SK-N-SH (cell line): ENCODE measurements at places on chromosomes 3 and 15.
A peak's percentile ranks its signal among the peaks of the same experiment; 100 is the strongest.

GRCh38 chr15:40146037-40146436, 14.8 kb upstream of the BUB1B start:
- H3K36me3 ChIP-seq = no peaks in the 10 kb centered on the region
- no peak overlapping the region for H3K27ac ChIP-seq
- H3K4me3 ChIP-seq = no peak overlapping the region
- no peak for DNase-seq
- H3K4me1 ChIP-seq = peaks cover 4% of the 10 kb centered on the region; the same call in 1 of the 2 replicates

DNA sequence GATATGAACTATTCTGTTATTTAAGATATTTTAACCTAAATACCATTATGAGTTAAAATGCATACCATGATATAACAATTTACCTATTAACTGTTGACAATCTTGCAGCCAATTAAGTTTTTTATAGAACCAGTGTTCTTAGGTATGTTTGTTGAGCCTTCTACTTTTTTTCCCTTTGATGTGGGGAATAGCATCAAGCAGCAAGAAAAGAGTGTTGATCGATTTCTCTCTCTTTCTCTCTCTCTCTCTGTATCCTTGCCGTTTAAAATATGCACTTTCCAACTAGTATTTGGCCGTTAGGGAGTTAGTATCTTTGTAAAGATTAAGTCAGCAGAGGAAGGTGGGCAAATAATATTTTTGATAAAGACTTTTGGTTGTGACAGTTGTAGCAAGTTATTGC, 5.9 kb downstream of the CHD2 start:
- H3K27ac ChIP-seq = peak overlapping the region; percentile 98
- H3K27me3 ChIP-seq = no peaks in the 10 kb centered on the region
- H3K4me1 ChIP-seq = peaks cover 30% of the 10 kb centered on the region
- H3K4me3 ChIP-seq = peak overlapping the region; percentile 69; the same call in 1 of the 2 replicates
- no peak for DNase-seq

GRCh38 chr3:195177422-195178123, 93.4 kb downstream of the XXYLT1 start:
- H3K4me3 ChIP-seq = no peak overlapping the region
- H3K36me3 ChIP-seq = no peaks in the 10 kb centered on the region
- DNase-seq = no peak

- no peaks in the 10 kb centered on the region for H3K27me3 ChIP-seq
- H3K27ac ChIP-seq = no peak overlapping the region
- DNase-seq = no peak
- peaks cover 10% of the 10 kb centered on the region for H3K4me1 ChIP-seq
- no peak overlapping the region for H3K4me3 ChIP-seq
Observed at GRCh38 chr3:55292360-55292759, 194.7 kb downstream of the WNT5A start.

GRCh38 chr3:152857082-152857481, 22.2 kb downstream of the P2RY1 start:
- no peaks in the 10 kb centered on the region for H3K27me3 ChIP-seq
- H3K4me3 ChIP-seq = no peak overlapping the region
- H3K36me3 ChIP-seq = no peaks in the 10 kb centered on the region
- H3K27ac ChIP-seq = no peak overlapping the region

DNA sequence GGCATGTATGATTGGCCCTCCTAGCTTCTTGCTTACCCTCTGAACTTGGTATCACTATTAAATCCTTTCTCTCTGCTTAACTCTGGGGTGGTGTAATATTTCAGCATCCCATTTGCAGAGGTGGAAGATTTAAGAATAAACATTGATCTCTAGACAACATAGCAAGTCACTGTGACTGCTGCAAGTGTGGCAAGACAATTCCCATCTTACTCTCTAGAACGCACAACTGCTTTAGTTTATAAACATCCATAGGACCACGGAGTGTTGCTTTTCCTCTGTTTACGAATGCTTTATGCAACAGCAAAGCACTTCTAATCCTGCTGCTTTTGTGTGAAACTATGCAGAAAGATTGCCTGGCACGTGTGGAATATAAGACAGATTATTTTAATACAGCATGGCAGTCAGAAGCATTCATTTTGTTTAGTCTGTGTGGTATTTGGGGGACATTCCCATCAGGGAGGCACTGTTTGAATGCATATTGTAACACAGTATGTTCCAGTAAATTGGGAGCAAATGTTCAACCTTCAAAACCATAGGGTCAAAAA, 338.9 kb upstream of the TMCO5A start:
- H3K27ac ChIP-seq = no peak overlapping the region
- no peaks in the 10 kb centered on the region for H3K36me3 ChIP-seq
- H3K4me1 ChIP-seq = no peaks in the 10 kb centered on the region

GRCh38 chr15:49650676-49651075, 29.8 kb downstream of the DTWD1 start:
- no peak for DNase-seq
- H3K27ac ChIP-seq = no peak overlapping the region
- no peaks in the 10 kb centered on the region for H3K36me3 ChIP-seq
- H3K4me1 ChIP-seq = 0 out of 2 replicates have a peak, but pooled peaks cover 6% of the 10 kb centered on the region
- H3K4me3 ChIP-seq = no peak overlapping the region
- no peaks in the 10 kb centered on the region for H3K27me3 ChIP-seq

GRCh38 chr3:38382506-38383080, 36.0 kb downstream of the XYLB start:
- H3K27ac ChIP-seq = no peak overlapping the region
- no peaks in the 10 kb centered on the region for H3K27me3 ChIP-seq
- no peak for DNase-seq
- peaks cover 5% of the 10 kb centered on the region for H3K36me3 ChIP-seq
- no peak overlapping the region for H3K4me3 ChIP-seq

DNA sequence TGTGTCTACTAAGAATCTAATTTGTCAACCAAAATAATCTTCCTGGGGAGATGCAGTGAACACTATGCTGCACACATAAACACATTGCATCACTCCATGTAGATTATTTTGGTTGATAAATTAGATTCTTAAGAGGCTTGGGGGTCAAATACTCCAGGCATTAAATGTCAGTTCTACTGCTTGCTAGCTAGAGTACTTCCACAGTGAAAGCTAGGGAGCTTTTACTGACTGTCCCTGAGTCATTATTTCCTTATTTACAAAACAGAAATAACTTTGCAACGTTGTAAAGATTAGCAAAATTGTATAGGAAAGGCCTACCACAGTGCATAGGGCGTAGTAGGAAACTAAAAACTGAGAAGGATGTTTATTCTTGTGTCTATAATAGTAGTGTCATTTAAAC, 12.9 kb upstream of the TMC3 start:
- no peak for DNase-seq
- H3K36me3 ChIP-seq = no peaks in the 10 kb centered on the region
- H3K4me1 ChIP-seq = no peaks in the 10 kb centered on the region
- peaks cover 3% of the 10 kb centered on the region; the same call in 1 of the 2 replicates for H3K27me3 ChIP-seq
- no peak overlapping the region for H3K4me3 ChIP-seq
- no peak overlapping the region for H3K27ac ChIP-seq

DNA sequence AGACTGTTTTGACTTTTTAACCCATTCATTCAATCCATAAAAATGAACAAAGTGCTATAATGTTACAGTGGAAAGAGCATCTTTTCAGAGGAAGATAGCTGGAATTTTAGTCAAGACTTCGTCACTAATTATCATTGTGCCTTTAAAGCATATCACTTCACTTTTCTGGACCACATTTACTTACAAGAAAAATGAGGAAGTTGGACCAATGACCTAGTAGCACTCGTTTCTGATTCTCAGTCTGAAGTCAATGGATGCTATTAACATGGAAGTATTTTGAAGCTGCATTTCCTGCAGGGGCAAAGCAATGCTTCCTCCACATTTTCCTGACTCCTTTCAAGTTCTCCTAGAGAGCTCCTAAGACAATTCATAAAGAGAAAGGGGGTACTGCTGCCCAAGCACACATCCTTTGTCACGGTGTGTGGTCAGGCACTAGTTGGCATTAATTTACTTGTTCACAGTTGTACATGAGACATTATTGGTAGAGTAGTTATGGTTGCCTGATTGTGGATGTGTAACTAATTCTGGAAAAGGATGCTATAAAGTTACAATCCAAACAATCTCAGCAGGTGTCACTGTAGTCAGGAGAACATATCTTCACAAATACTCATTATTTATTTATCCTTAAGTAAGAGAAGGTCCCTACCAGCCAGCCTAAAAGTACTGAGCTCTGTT, 1049.1 kb downstream of the FHIT start:
- no peaks in the 10 kb centered on the region for H3K4me1 ChIP-seq
- DNase-seq = no peak
- H3K4me3 ChIP-seq = no peak overlapping the region
- no peaks in the 10 kb centered on the region for H3K36me3 ChIP-seq
- H3K27me3 ChIP-seq = no peaks in the 10 kb centered on the region

- H3K27me3 ChIP-seq = no peaks in the 10 kb centered on the region
- H3K27ac ChIP-seq = peak overlapping the region; percentile 33; the same call in 1 of the 2 replicates
- no peak overlapping the region for H3K4me3 ChIP-seq
- peaks cover 5% of the 10 kb centered on the region for H3K4me1 ChIP-seq
- H3K36me3 ChIP-seq = no peaks in the 10 kb centered on the region
Observed at GRCh38 chr3:111335512-111336303, 206.3 kb upstream of the CD96 start.

GRCh38 chr15:52180196-52180835, 10.9 kb downstream of the GNB5 start:
- peaks cover 7% of the 10 kb centered on the region for H3K36me3 ChIP-seq
- H3K27ac ChIP-seq = peak overlapping the region; percentile 65; the same call in 1 of the 2 replicates
- peaks cover 11% of the 10 kb centered on the region; the same call in 1 of the 2 replicates for H3K4me1 ChIP-seq
- H3K4me3 ChIP-seq = peak overlapping the region; percentile 84

- no peaks in the 10 kb centered on the region for H3K4me1 ChIP-seq
- no peak for DNase-seq
- no peaks in the 10 kb centered on the region for H3K27me3 ChIP-seq
- no peaks in the 10 kb centered on the region for H3K36me3 ChIP-seq
- no peak overlapping the region for H3K27ac ChIP-seq
Observed at GRCh38 chr15:93362203-93362602, 273.2 kb upstream of the RGMA start.

DNA sequence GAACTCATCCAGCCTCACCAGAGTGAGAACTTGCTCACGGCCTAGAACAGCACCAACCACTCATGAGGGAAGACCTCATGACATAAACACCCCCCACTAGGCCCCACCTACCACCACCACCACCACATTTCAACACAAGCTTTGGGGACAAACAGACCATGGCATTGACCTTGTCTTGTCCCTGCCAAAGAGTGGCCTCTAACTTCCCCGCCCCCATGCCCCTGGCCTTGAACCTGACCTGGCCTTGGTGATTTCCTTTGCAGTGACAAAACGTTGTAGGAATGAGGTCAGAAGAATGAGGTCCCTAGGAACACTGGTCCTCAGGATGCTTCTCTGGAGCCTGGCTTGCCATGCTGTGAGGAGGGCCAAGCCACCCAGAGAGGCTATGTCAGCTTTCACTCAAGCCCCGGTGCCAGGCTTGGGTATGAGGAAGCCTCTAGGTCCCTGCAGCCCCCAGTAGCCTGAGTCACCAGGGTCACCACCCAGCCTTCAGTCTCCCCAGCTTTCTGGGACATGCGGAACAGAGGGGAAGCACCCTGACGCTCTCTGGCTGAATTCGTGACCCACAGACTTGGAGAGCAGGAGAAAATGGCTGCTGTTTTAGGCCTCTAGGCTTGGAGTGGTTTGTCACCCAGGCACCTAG, 57.9 kb downstream of the TPRA1 start:
- no peak for DNase-seq
- no peaks in the 10 kb centered on the region for H3K4me1 ChIP-seq

- H3K4me3 ChIP-seq = no peak overlapping the region
- no peaks in the 10 kb centered on the region for H3K36me3 ChIP-seq
- no peaks in the 10 kb centered on the region for H3K4me1 ChIP-seq
- no peak overlapping the region for H3K27ac ChIP-seq
- H3K27me3 ChIP-seq = peaks cover 6% of the 10 kb centered on the region; the same call in 1 of the 2 replicates
- DNase-seq = peak; percentile 54
Observed at GRCh38 chr15:38414357-38414756, 39.6 kb upstream of the FAM98B start.

DNA sequence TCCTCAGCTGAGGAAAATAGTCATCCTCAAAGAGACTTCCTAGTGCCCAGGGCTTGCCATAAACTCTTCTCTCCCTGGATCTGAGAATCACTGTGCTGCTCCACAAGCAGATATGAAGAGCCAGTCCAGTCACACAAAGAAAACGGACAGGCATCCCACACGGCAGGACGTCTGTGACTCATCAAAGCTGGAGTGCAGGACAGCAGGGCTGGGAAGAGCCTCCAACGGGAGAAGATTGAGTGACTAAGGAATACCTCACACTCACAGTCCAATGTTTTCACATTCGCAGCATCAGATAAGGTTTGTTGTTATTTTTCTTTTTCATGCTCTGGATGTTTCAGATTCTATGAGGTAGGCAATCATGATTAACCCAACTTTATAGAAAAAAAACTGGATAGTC, 57.8 kb downstream of the NEK10 start:
- H3K27me3 ChIP-seq = no peaks in the 10 kb centered on the region
- peak overlapping the region; percentile 5; the same call in 1 of the 2 replicates for H3K27ac ChIP-seq
- no peak overlapping the region for H3K4me3 ChIP-seq
- DNase-seq = peak; percentile 4
- peaks cover 5% of the 10 kb centered on the region; the same call in 1 of the 2 replicates for H3K4me1 ChIP-seq

- no peak for DNase-seq
- peak overlapping the region; percentile 93 for H3K27ac ChIP-seq
- H3K27me3 ChIP-seq = no peaks in the 10 kb centered on the region
- no peaks in the 10 kb centered on the region for H3K36me3 ChIP-seq
- no peak overlapping the region for H3K4me3 ChIP-seq
Observed at GRCh38 chr15:67023517-67024313, 41.7 kb upstream of the SMAD3 start.

DNA sequence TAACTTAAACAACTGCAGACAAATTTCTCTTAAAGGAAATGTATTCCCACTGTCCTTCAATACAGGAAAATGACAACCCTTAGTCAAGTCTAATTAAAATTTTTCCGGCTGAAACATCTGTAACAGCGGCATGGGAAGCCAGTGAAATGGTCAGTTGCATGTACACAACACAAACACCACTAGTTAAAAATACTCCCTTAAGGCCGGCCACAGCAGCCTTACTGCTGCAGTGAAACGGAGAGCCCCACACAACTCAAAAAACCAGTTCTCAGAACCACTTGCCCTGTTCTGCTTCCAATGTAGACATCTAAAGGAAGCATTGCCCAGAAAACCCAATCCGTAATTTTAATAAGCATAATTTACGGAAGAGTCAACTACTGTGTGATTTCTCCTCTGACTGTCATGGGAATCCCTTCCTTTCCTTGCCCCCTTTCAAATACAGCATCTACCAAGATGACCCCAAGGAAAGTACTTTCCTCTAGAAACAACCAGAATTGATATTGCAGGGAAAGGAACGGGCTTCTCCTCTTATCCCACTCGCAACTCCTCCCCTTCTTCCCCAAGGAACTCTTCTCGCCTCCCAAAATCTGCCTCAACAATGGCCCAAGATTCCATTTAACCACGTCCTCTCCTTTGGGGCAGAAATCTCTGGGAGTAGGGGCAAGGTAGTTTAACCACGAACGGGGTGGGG, 1.6 kb downstream of the FBN1 start:
- peaks cover 20% of the 10 kb centered on the region for H3K4me1 ChIP-seq
- peak overlapping the region; percentile 91; the same call in 1 of the 2 replicates for H3K27ac ChIP-seq
- peaks cover 25% of the 10 kb centered on the region for H3K36me3 ChIP-seq
- H3K27me3 ChIP-seq = no peaks in the 10 kb centered on the region

- no peak for DNase-seq
- no peaks in the 10 kb centered on the region for H3K36me3 ChIP-seq
- no peak overlapping the region for H3K4me3 ChIP-seq
- H3K27me3 ChIP-seq = no peaks in the 10 kb centered on the region
- no peaks in the 10 kb centered on the region for H3K4me1 ChIP-seq
Observed at GRCh38 chr3:43048470-43048869, 57.4 kb downstream of the POMGNT2 start.

- H3K27me3 ChIP-seq = no peaks in the 10 kb centered on the region; the same call in 1 of the 2 replicates
- peaks cover 10% of the 10 kb centered on the region for H3K36me3 ChIP-seq
- DNase-seq = no peak
- peak overlapping the region; percentile 13 for H3K4me3 ChIP-seq
- H3K4me1 ChIP-seq = peaks cover 15% of the 10 kb centered on the region; the same call in 1 of the 2 replicates
Observed at GRCh38 chr3:43288850-43289249, 2.5 kb downstream of the SNRK start.

GRCh38 chr3:18872466-18872865, 275.8 kb upstream of the KCNH8 start:
- DNase-seq = no peak
- no peaks in the 10 kb centered on the region for H3K27me3 ChIP-seq
- no peak overlapping the region for H3K27ac ChIP-seq
- no peak overlapping the region for H3K4me3 ChIP-seq
- no peaks in the 10 kb centered on the region for H3K36me3 ChIP-seq
